Mesothelial cell of epicardium (in vitro differentiated cells): ENCODE measurements at places on chromosomes 12 and 14. TPM values are rescaled to one million over a fixed set of nuclear protein-coding genes. Genes with fewer than 3 reads are reported as not detected.

KRT75 gene
- total RNA-seq: not detected in 3 replicates

NEUROD4 gene
- not detected in 3 replicates for total RNA-seq

LRRC9 gene
- 0.34 to 0.45 TPM (median 0.44 TPM) in 3 replicates for total RNA-seq

ST8SIA1 gene
- 1.2 to 2.2 TPM (median 1.7 TPM) in 3 replicates for total RNA-seq

FAIM2 gene
- total RNA-seq: 0.13 to 0.47 TPM (median 0.29 TPM) in 3 replicates

KRT4 gene
- 1.00 to 1.4 TPM (median 1.3 TPM) in 3 replicates for total RNA-seq

SRRM4 gene
- total RNA-seq: 1.7 to 1.9 TPM (median 1.7 TPM) in 3 replicates

SLC2A3 gene
- total RNA-seq: 170 to 186 TPM (median 186 TPM) in 3 replicates

OR6C65 gene
- total RNA-seq: not detected in 3 replicates

C1S gene
- 46.1 to 47.3 TPM (median 46.7 TPM) in 3 replicates for total RNA-seq

IL23A gene
- 0.51 to 0.76 TPM (median 0.72 TPM) in 3 replicates for total RNA-seq

LRRIQ1 gene
- total RNA-seq: 3.8 to 4.2 TPM (median 4.0 TPM) in 3 replicates

DNA sequence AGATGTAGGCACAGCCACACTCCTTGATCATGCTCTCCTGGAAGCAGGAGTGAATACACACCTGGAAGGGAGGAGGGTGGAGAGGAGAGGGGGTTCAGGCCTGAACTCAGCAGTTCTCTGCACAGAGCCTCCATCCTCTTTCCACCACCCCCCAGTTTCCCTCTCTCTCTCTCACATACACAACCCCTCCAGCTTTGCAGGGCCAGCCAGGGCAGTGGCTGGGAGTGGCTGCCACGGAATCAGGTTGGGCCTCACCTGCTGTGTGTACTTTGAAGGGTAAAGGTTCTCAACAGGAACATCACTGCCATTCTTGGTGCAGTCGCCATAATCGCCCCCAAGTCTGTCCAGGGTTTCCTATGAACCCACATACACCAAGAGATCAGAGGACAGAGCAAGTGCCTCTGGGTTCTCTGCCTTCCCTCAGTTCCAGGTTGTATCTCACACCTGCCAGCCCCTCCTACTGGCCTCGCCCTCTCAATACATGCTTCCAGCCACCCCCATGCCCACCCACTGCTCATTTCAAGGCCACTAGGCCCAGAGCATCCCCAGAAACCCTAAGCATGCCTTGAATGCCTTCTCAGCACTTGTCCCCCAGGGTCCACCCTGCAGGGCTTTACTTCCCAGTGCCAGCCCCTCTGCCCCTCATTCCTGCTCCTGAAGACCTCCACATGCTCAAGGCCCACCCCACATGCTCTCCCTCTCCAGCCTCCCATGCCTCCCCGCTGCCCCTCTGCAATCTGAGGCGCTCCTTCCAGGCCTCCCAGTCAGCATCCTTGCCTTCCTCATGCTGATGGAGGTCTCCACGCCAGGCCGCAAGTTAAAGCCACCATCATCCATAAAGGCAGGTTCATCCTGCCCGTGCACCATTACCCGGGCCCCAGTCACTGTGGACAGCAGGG is 12.9 kb upstream of the TNFRSF1A start:
- H3K36me3 ChIP-seq: no peaks in the 10 kb centered on the region
- DNase-seq: no peak
- no peak overlapping the region for H3K27ac ChIP-seq
- no peaks in the 10 kb centered on the region for H3K27me3 ChIP-seq
- no peak overlapping the region for H3K4me3 ChIP-seq

GRCh38 chr12:57694459-57695019 is 607 bp downstream of the OS9 start:
- H3K27ac ChIP-seq: no peak overlapping the region
- no peak for DNase-seq
- peaks cover 12% of the 10 kb centered on the region for H3K27me3 ChIP-seq
- peaks cover 27% of the 10 kb centered on the region for H3K36me3 ChIP-seq

DNA sequence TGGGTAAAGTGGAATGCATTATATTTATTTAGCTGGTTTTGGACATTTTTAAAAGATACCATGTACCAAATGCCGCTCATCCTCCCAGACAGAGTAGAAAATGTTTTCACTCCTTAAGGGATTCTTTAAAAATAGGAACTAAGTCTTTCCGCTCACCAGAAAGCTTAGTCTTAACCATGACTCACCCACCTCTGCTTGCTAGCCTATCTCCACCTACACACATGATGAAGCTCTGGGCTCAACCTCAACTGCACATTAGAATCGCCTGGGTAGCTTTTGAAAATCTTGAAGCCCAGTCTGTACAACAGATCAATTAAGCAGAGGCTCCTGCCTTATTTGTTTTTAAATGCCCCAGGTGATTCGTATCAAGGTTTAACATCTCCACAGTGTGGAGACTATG is 260.5 kb downstream of the NEDD1 start:
- H3K27me3 ChIP-seq: no peaks in the 10 kb centered on the region
- H3K4me3 ChIP-seq: no peak overlapping the region
- no peak for DNase-seq
- peaks cover 8% of the 10 kb centered on the region for H3K4me1 ChIP-seq

GRCh38 chr14:102181187-102181586 is 41.5 kb downstream of the WDR20 start:
- no peaks in the 10 kb centered on the region for H3K36me3 ChIP-seq
- no peaks in the 10 kb centered on the region for H3K27me3 ChIP-seq
- DNase-seq: no peak
- H3K4me1 ChIP-seq: peaks cover 56% of the 10 kb centered on the region
- H3K4me3 ChIP-seq: no peak overlapping the region

- no peak overlapping the region for H3K27ac ChIP-seq
- H3K27me3 ChIP-seq: peaks cover 16% of the 10 kb centered on the region
These were observed 6.7 kb downstream of the CCDC88C start for GRCh38 chr14:91410771-91411536.

- no peak for DNase-seq
- H3K4me1 ChIP-seq: peaks cover 3% of the 10 kb centered on the region
These were observed 7.9 kb downstream of the PFKM start for GRCh38 chr12:48126953-48127630.

DNA sequence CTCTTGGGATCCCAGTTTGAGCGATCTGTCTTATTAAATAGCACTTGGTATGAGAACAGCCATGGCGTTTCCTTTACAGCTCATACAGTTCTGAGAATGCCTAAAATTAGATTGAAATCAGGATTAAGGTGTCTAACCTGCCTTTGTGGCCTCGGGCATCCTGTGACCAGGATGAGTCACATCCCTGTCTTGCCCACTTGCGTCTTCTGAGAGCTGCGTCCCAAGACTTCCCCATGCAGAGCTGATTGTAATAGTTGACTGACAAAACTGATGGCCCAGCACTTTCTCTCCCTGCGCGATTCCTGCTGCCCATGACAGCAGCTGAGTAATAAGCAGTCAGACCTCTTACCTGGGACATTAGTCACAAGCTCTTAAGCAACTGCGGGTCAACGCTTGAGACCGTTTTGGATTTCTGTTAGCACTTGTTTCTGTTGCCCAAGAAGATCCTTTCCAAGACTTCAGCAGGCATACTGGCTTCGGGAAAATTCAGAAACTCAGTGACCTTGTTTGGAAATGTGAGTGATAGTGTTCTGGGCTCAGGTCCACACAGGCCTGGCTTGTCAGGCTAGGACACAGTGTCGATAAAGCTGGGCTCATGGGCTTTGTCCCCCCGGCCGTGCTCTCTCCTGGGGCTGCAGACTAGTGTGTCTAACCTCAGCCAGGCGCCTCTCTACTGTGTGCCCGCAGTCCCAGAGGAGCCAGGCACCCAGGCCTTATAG is 169.9 kb upstream of the HIF1A start:
- no peak for DNase-seq
- H3K36me3 ChIP-seq: no peaks in the 10 kb centered on the region
- H3K27me3 ChIP-seq: no peaks in the 10 kb centered on the region

GRCh38 chr12:101570047-101570446 is 24.7 kb upstream of the MYBPC1 start:
- no peak overlapping the region for H3K4me3 ChIP-seq
- peaks cover 6% of the 10 kb centered on the region for H3K4me1 ChIP-seq
- peaks cover 21% of the 10 kb centered on the region for H3K27me3 ChIP-seq
- H3K36me3 ChIP-seq: no peaks in the 10 kb centered on the region
- H3K27ac ChIP-seq: peak overlapping the region; percentile 7

DNA sequence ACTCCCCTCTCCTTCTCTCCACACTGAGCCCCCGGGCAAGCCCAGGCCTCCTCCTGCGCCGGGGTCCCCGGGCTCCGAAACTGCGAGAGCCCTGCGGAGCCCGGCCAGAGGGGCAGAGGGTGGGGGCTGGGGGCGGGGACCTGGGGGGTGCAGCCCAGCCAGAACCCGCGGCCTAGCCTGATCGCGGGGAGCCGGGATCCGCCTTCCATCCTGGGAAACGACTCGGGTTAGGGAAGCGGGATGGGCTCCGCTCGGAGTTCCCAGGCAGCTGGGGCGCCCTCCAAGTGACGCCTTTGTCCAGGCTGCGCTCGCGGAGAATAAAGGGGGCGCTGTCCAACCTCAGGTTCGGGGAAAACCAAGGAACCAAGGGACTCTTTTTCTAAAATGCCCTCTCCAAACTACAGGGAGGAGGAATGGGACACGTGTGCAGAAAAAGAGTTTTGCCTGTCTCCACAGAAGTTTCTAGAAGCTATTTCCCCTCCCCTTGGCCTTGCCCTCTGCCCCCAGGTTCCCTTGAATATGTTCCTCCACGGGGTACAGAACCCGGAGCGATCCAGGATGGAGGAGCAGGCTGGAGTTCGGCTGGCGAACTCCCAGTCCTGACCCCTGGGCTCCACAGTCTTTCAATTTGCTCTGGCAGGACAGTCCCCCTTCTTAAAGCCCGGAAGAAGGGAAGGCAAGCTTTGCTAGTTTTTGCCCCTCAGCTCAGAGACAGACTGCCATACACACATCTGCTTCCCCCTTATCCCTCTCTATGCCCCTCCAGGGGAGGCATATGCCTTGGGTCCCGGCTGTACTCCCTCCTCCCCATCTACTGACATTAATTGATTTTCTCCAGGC is 13.9 kb downstream of the NKX2-1 start:
- no peaks in the 10 kb centered on the region for H3K4me1 ChIP-seq
- no peak overlapping the region for H3K4me3 ChIP-seq
- no peak overlapping the region for H3K27ac ChIP-seq
- H3K27me3 ChIP-seq: peaks cover 96% of the 10 kb centered on the region
- DNase-seq: no peak

DNA sequence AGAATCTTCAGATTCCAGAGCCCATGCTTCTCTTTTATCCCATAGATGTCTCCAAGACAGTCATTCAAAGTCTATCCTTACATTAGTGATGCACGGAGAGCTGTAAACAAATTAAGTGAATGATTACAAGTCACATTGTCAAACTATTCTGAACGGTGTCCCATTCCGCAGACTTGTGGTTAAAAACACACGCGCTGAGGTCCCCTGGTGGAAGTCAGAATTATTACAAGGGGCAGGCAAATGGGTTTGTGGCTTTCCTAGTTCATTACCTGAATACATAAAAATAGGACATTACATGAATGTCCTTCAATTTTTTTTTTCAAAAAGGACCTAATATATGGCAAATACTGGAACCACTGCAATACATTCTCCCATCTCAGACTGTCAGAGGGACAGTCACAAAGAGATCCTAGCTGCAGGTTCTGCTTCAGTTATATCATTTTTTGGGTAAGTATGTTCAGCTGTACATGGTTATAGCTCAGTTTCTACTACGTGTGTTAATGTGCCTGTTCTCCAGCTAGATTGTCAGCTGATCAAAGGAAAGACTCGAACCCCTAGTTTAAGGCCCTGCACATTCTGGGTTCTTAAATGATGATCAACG is 53.1 kb upstream of the STON2 start:
- peak; percentile 61 for DNase-seq
- no peak overlapping the region for H3K4me3 ChIP-seq
- peaks cover 25% of the 10 kb centered on the region for H3K4me1 ChIP-seq
- no peaks in the 10 kb centered on the region for H3K27me3 ChIP-seq
- H3K27ac ChIP-seq: no peak overlapping the region

DNA sequence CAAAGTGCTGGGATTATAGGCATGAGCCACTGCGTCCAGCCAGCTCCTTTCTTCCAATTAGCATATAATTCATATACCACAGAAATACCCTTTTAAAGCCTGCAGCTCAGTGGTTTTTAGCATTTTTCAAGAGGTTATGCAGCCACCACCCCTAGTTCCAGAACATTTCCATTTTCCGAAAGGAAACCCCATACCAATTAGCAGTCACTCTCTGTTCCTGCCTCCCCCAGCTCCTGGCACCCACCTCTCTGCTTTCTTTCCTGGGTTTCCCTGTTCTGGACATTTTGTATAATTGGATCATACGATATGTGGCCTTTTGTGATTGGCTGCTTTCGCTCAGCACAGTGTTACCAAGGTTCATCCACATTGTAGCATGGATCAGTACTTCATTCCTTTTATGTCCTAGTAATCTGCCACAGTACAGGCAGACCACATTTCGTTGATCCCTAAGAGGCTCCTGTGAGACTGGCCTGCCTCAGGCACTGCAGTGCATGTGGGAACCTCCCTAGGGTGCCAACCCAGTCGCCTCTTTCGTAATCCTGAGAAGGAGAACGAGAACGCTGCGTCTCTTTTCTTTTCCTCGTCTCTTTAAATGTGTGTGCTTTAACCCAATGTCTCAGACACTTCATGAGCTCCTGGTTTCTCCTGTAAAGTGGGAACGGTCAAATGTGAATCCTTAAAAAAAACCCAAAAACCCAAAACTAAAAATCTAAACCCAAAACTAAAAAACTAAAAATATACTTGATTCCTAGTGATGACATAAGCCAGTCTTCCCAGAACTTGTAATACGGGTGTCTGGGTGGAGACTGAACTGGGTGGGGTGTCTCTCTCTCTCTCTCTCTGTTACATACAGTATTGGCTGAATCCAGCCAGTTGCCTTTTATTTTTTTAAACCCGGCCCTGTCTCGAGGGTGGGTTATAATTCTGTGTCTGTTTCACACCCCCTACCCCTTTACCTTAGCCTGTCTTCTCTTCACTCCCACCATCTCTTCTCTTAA is 14.7 kb downstream of the AACS start:
- H3K4me3 ChIP-seq: no peak overlapping the region
- no peaks in the 10 kb centered on the region for H3K27me3 ChIP-seq
- no peaks in the 10 kb centered on the region for H3K4me1 ChIP-seq

- no peaks in the 10 kb centered on the region for H3K27me3 ChIP-seq
- peaks cover 17% of the 10 kb centered on the region for H3K4me1 ChIP-seq
- no peak overlapping the region for H3K4me3 ChIP-seq
- H3K27ac ChIP-seq: no peak overlapping the region
These were observed 43.0 kb upstream of the BDKRB2 start for GRCh38 chr14:96161636-96162035.

DNA sequence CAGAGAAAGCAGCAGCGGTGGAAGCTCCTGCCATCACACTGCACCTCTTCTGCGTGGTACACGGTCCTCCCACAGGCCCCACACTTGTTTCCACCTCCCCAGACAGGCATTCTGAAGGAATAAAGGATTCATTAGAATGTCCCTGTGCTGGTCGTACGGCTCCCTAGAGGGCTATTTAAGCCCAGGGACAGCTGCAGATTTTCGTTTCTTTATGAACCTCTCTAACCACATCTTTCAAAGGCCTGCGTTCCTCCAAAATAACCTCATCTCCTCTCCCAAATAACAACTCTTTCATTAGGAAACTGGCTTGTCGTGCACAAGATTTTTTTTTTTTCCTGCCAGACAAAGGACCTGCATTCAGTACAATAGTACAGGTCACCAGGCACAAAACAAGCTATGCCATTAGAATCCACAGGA is 12.7 kb downstream of the CSRP2 start:
- peaks cover 39% of the 10 kb centered on the region for H3K4me1 ChIP-seq
- no peak for DNase-seq
- H3K4me3 ChIP-seq: no peak overlapping the region
